SJSA1 (cell line): ENCODE measurements at places on chromosomes 16 and 17. TPM values are rescaled to one million over a fixed set of nuclear protein-coding genes. Genes with fewer than 3 reads are reported as not detected.

GRCh38 chr17:5788266-5788900 lies 204.1 kb upstream of the NLRP1 start:
- DNase-seq = peak; percentile 23
- peaks cover 11% of the 10 kb centered on the region; the same call in 1 of the 2 replicates for H3K36me3 ChIP-seq
- no peak overlapping the region for H3K27ac ChIP-seq
- H3K4me1 ChIP-seq = peaks cover 39% of the 10 kb centered on the region

DNA sequence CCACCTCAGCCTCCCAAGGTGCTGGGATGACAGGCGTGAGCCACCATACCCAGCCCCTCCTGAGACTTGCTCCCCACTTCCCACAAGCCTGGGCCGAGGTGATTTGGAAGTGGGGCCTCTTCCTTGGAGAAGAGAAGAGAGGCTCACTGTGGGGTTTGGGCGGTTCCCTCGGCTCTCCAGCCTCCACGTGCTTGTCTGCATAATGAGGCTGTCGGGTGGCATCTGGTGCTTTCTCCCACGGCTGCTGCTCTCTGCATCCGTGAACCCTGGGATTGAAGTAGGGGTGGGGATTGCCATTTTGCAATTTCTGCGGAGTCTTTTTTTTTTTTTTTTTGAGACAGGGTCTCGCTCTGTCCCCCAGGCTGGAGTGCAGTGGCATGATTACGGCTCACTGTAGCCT lies 101.4 kb downstream of the RAP1GAP2 start:
- H3K36me3 ChIP-seq = no peaks in the 10 kb centered on the region
- no peak overlapping the region for H3K4me3 ChIP-seq
- H3K27ac ChIP-seq = no peak overlapping the region
- no peaks in the 10 kb centered on the region for H3K27me3 ChIP-seq
- H3K4me1 ChIP-seq = no peaks in the 10 kb centered on the region; the same call in 1 of the 2 replicates

DNA sequence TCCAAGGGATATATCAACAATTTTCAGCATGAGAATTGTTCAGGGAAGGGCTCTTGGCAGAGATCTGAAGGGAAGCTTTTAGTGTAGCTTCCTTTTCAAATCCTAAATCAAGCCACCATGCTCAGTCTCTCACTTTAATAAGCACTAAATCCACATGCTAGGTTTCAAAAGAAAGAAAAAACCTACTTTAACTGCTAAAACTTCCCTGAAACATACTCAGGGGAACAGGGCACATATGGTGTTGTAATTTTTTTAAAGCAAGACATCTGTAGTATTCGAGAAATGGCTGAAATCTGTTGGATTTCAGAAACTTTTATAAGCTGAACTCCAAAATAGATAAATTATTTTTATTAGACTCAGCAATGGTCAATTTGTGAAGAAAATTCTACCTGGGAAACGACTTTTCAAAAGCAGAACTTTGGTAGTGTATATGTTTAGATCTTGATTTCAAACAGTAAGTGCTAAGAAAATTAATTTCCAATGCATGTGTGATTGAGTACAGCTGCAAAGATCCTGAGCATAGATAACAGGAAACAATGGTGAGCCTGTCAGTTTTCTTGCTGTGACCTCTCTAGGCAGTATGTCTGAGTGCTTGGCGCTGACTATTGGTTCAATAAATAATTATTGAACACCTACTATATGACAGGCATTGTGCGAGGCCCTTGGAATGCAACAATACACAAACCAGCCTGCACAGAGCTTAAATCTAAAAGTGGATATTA lies 804.5 kb upstream of the SOX9 start:
- no peaks in the 10 kb centered on the region for H3K4me1 ChIP-seq
- no peak for DNase-seq

FOXC2 gene
- total RNA-seq = 3.9 and 5.5 TPM in 2 replicates

DNA sequence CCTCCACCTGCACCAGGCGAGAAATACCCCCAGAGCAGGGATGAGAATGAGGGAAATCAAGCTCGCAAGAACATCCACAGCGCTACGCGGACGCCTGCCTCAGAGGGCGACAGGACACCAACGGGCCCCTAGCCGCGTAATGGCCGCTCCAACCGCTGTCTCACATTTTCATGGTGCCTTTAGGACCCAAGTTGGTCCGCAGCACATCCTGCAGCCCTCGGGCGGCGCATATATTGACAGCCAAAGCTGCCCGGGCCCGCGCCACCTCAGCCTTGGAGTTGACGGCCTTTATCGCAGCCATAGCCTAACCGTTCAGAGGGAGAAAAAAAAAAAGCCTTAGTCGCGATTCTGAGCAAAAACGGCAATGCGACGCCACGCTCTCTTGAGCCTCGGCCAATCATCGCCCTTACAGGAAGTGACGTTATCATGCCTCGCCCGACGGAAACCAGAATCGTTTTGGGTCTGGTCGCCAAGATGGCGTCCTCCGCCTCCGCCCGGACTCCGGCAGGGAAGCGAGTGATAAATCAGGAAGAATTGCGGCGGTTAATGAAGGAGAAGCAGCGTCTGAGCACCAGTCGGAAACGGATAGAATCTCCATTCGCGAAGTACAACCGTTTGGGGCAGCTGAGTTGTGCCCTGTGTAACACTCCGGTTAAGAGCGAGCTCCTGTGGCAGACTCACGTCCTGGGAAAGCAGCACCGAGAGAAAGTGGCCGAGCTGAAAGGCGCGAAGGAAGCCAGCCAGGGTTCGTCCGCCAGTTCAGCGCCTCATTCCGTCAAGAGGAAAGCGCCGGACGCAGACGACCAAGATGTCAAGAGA lies at the start of the genes CCT6B and ZNF830:
CCT6B (minus strand) TSS at position 368 of the 819 bp plus-strand sequence; CDS start at position 301, 67 bp downstream.
ZNF830 (plus strand) TSS at position 448 of the 819 bp plus-strand sequence; CDS start at position 475, 27 bp downstream.
- peak within 1 kb of the TSS; percentile 85 for H3K27ac ChIP-seq
- DNase-seq = peak; percentile 88
- peak within 1 kb of the TSS; percentile 66 for H3K4me3 ChIP-seq
- no peaks in the 10 kb centered on the region for H3K27me3 ChIP-seq
- H3K36me3 ChIP-seq = peaks cover 35% of the 10 kb centered on the region
- peaks cover 14% of the 10 kb centered on the region for H3K4me1 ChIP-seq

DNA sequence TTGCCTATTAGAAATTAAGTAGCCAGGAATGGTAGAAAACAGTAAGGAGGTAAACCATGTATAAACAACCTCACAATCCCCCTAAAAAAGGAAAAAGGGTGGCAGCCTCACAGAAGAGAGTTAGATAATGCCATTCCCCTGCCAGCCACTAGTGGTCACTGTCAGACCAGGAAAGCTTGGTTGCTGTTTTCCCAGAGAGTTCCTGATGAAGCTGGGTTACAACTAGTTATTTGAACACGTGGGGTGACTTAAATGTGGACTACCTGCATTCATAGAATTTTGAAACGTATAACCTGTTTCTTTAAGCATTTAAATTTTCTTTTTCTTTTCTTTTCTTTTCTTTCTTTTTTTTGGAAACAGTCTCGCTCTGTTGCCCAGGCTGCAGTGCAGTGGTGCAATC lies 5.8 kb downstream of the GPRC5C start:
- no peak overlapping the region for H3K4me3 ChIP-seq
- H3K4me1 ChIP-seq = peaks cover 14% of the 10 kb centered on the region
- no peaks in the 10 kb centered on the region for H3K36me3 ChIP-seq
- peaks cover 3% of the 10 kb centered on the region; the same call in 1 of the 2 replicates for H3K27me3 ChIP-seq
- no peak for DNase-seq

ZNF385C gene
- total RNA-seq = not detected in 2 replicates

DNA sequence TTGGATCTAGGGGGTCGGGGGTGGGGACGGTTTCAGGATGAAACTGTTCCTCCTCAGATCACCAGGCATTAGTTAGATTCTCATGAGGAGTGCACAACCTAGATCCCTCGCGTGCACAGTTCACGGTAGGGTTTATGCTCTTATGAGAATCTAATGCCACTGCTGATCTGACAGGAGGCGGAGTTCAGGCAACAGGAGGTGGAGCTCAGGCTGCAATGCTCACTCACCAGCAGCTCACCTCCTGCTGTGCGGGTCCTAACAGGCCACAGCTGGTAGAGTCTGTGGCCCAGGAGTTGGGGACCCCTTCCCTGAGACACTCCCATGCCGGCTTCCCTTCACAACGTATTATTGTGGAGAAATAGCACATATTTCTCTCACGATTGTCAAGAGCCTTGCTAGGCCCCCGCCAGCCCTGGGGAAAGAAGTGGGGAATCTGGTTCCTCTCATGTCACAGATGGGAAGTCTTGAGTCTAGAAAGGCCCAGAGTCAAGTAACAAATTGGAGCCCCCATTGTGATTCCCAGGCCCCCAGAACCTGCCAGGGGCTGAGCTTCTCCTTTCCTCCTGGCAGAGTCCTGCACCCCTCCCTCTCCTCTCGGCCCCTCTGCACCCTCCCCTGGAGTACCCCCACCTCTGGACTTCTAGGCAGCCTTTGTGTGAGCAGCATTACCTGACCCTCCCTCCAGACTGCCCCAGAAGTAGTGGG lies 6.1 kb upstream of the KRT14 start:
- no peaks in the 10 kb centered on the region for H3K4me1 ChIP-seq
- DNase-seq = no peak
- no peak overlapping the region for H3K4me3 ChIP-seq

GRCh38 chr16:1062895-1063294 lies 9.7 kb upstream of the SSTR5 start:
- H3K27me3 ChIP-seq = peaks cover 80% of the 10 kb centered on the region
- H3K4me1 ChIP-seq = no peaks in the 10 kb centered on the region
- H3K27ac ChIP-seq = no peak overlapping the region
- DNase-seq = no peak
- no peaks in the 10 kb centered on the region for H3K36me3 ChIP-seq
- H3K4me3 ChIP-seq = no peak overlapping the region

MT3 gene
- total RNA-seq = not detected in 2 replicates

DNA sequence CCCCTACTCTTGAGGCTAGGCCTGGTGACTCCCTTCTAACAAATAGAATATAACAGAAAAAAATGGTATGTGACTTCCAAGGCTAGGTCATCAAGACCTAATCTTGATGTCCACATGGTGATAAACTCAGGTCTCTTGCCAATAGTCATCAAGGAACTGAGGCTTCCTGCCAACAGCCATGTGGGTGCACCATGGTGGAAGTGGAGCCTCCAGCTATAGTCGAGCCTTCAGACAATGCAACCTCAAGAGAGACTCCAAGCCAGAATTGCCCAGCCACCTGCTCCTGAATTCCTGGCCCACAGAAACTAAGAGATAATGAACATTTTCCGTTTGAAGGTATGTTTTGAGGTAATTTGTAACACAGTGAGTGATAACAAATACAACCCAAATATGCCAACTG lies 55.9 kb upstream of the SREBF1 start:
- no peaks in the 10 kb centered on the region for H3K27me3 ChIP-seq
- H3K4me1 ChIP-seq = no peaks in the 10 kb centered on the region; the same call in 1 of the 2 replicates
- peaks cover 57% of the 10 kb centered on the region for H3K36me3 ChIP-seq

GRCh38 chr17:81173052-81173761 lies 7.2 kb upstream of the AATK start:
- H3K4me3 ChIP-seq = no peak overlapping the region
- H3K36me3 ChIP-seq = no peaks in the 10 kb centered on the region
- peaks cover 14% of the 10 kb centered on the region for H3K27me3 ChIP-seq
- no peak overlapping the region for H3K27ac ChIP-seq
- DNase-seq = no peak
- 0 out of 2 replicates have a peak, but pooled peaks cover 6% of the 10 kb centered on the region for H3K4me1 ChIP-seq

DNA sequence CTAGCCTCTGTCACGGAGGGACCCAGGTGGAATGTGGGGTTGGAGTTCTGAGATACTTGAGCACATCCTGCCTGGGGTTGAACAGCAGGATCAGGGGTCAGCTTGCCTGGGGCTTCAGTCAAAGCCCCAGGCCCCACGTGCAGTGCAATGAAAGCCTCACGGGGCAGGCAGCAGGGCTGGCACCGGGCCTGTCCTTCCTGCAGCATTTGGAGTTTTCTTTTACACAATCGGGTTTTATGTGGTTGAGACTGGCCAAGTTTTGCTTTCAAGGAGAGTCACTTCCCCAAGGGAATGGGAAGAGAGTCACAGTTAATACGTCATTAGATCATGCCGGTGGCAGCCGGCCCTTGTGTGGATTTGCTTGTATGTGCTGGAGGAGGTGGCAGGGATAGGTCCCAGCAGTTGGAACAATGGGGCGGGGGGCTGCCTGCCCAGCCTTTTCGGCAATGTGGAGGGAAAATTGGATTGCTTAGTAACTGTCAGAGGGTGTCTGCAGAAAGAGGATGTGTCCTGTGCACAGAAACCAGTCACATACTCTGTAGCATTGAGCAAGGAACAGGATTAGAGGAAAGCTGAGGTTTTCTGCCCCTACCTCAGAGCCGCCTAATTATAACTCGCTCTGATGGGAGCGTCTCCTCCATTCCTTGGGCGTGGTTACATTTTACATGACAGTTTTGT lies 4.5 kb downstream of the RMI2 start:
- DNase-seq = no peak
- H3K4me3 ChIP-seq = no peak overlapping the region
- peaks cover 15% of the 10 kb centered on the region for H3K36me3 ChIP-seq

DNA sequence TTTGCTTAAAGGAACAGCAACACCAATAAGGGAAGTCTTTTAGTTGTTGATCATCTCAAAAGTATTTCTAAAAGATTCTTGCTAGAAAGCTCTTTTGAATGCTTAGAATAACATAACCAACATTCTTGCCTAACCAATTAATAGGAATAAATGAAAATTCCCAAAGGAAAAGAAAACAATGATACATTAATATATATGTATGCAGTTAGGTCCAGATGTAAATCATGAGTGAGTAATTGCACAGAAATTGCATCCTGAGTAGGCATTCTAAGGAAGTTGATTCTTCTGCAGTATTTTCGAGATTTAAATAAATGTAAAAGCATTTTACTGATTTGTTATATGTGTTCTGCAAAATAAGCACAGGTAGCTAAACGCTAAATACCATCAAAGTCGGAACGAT lies 22.1 kb downstream of the COX10 start:
- no peaks in the 10 kb centered on the region for H3K27me3 ChIP-seq
- H3K4me1 ChIP-seq = no peaks in the 10 kb centered on the region
- no peak overlapping the region for H3K27ac ChIP-seq
- no peak overlapping the region for H3K4me3 ChIP-seq
- no peak for DNase-seq

GRCh38 chr17:4295686-4296085 lies 31.9 kb upstream of the ANKFY1 start:
- no peak for DNase-seq
- H3K27ac ChIP-seq = no peak overlapping the region
- peaks cover 12% of the 10 kb centered on the region for H3K4me1 ChIP-seq
- no peaks in the 10 kb centered on the region for H3K27me3 ChIP-seq
- H3K36me3 ChIP-seq = peaks cover 19% of the 10 kb centered on the region; the same call in 1 of the 2 replicates
- no peak overlapping the region for H3K4me3 ChIP-seq

KCNJ12 gene
- not detected in 2 replicates for total RNA-seq

DNA sequence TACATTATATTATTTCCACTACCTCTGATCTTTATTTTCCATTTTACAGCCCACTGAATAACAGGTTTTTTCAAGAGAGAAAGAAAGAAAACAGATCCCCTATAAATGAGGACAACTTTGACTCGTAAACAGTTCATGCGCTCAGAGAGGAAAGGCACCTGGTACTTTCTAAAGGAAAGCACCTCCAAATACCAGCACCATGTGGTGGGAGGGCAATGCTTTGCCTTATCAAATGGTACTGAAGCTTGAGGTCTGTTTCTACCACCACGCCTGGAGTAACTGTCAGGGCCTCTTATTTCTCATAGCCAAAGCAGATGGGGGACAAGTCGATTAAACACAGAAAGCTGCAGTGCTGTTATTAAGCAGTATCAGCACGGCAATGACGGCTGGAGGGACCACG lies 510.3 kb upstream of the ZFHX3 start:
- H3K4me1 ChIP-seq = no peaks in the 10 kb centered on the region
- H3K4me3 ChIP-seq = no peak overlapping the region
- no peaks in the 10 kb centered on the region for H3K36me3 ChIP-seq
- no peak overlapping the region for H3K27ac ChIP-seq

OTOA gene
- not detected in 2 replicates for total RNA-seq

SOX9 gene
- total RNA-seq = 2.9 and 4.0 TPM in 2 replicates

SLC43A2 gene
- total RNA-seq = 2.0 and 3.4 TPM in 2 replicates

- no peaks in the 10 kb centered on the region for H3K36me3 ChIP-seq
- H3K4me1 ChIP-seq = no peaks in the 10 kb centered on the region
- no peak overlapping the region for H3K4me3 ChIP-seq
Observed at GRCh38 chr16:51996516-51996915, 550.4 kb downstream of the TOX3 start.
